Hematopoietic multipotent progenitor cell treated with erythropoietin and hydrocortisone succinate and interleukin-3 and kit ligand, for 17 days (in vitro differentiated cells): ENCODE measurements at places on chromosomes 13 and 19.

DNA sequence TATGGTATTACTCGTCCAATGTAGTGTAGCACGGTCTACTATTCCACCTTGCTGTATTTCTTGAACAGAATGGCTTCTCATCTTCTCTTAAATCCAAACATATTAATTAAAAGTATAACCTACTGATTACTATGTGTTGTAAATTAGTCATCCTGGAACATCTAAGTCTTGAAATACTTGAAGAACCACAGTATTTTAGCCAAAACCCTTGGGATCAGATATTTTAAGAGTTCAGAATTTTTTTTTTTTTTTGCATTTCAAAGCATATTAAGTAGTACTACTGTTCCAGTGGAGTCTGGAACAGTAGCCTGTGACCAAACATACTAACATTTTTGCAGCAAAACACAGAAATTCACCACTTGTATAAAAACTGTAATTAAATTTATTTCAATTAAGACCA, 30.1 kb downstream of the ZC3H13 start:
- DNase-seq, result no peak

DNA sequence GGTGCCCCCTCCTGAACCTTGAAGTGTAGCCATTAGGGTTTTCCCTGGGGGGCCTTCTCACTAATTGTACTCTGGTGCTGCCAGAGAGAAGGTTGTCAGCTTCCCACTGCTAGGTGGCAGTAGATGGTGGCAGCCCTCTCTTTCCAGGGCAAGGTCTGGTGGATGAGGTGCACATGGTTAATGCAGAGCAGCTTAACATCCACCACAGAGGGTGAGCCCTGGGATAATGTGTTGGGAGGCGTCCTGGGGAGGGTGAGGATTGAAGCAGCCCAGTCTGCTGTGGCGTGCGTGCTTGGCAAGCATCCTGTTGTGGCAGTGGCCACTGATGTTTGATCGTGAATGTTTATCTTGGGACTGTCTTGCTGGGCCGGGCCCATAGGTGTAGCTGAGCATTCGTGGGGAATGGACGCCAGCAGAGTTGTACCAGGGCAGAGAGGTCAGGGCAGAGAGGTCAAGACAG, 5.8 kb downstream of the EGLN2 start:
- peak; percentile 13 for DNase-seq

GRCh38 chr13:46812301-46812797, 15.4 kb upstream of the ESD start:
- no peak for DNase-seq

- DNase-seq, result no peak
These were observed 104.1 kb downstream of the NDFIP2 start for GRCh38 chr13:79585033-79585432.

DNA sequence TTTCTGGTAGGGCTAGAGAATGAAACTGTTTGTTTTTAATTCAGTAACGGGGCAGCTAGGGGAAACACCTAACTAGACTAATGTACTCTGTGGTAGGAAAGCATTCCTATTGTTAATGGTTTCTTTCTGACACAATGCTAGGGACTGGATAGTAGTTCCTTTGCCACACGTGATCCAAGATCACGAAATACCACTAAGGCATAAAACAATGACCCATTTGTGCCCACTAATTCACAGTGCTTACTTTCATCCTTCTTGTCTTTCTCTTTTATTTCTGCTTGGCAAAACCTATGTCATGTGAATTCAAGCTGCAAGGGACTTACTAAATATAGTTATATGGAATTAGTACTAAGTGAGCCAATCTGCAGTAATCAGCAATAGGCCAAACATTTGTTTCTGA, 834.1 kb upstream of the SLITRK6 start:
- no peak for DNase-seq

- no peak for DNase-seq
These were observed 69.5 kb downstream of the TNFRSF19 start for GRCh38 chr13:23639674-23640073.

GRCh38 chr13:62510906-62511655, 1095.4 kb upstream of the PCDH20 start:
- DNase-seq, result no peak

DNA sequence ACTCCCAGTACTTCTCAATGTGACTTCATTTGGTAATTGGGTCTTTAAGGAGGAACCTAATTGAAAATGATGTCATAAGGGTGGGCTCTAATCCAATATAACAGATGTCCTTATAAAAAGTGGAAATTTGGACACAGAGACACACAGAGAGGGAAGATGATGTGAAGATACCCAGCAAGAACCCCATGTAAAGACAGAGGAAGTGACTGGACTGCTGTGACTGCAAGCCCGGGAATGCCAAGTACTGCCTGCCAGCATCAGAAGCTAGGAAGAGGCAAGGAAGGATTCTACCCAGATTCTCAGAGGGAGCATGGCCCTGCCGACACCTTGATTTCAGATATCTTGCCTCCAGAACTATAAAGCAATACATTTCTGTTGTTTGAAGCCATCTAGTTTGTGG, 239.3 kb downstream of the KCTD12 start:
- DNase-seq, result no peak

GRCh38 chr19:15563325-15563794, 51.7 kb upstream of the CYP4F8 start:
- peak; percentile 46 for DNase-seq

GRCh38 chr13:59631271-59631670, 532.5 kb downstream of the DIAPH3 start:
- no peak for DNase-seq

DNA sequence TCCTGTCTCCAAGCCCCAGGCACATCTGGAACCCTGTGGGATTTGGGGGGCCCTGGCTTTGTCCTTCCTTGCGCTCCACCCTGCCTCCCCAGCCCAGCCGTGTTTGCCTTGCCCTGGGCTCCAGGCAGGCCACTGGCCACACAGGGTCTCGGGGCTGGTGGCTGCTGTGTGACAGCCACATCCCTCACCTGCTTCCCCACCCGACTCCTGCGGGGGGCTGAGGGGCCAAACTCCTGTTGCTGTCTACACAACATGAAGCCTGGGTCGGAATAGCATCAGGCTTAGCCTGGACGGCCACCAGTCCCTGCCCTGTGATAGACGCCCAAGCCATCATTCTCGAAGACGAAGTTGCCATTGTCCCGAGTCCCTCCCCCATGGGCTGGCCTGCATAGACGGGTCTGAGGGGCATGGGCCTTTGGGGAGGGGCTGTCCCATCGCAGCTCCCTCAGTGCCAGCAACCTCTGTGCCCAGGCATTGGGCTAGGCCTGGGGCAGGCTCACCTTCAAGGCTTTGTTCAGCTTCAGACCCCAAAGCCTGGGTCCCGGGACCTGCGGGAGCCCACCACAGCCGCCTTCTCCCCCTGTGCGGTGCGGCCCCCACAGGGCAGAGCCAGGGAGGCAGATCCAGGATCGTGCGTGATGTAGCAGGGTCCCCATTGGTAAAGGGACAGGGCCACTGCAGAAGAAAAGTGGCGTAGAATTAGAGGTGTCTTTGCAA, 15.5 kb upstream of the TEKTIP1 start:
- DNase-seq, result no peak

DNA sequence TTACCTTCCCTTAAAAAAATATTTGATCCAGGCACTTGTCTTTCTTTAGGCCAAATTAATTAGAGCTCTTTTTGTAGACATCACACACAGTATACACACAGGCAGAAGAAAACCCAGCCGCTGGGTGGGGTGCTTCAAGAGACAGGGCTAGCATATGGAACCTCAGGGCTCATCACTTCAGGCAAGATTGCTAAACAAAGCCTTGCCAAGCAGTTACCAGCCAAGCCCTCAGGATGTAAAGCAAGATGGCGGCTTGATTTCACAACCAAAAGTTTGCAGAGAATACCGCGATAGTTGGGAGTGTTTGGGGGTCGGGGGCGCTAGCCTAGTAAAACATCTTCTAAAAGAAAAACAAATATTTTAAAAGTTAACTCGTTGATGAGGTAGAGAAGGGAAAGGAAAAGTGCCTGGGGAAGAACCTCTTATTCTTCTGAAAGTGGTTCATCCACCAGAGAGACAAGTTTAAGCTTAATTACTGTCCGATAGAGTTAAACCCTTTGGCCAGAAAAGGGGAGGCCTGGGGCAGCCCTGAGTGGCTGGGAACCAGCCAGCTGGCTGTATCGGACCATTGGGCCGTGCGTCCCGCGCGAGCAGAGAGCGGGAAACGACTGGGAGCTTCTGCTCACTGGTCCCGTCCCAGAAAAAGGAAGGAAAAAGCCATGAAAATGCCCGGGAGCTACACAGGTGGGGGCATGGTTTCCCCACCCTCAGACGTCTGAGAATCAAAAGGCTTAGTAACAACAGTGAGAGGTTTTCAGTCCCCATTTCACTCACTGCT, 254.9 kb upstream of the PCDH20 start:
- no peak for DNase-seq

GRCh38 chr19:6720369-6721137, at the start of gene C3:
Gene C3 (minus strand): TSS chr19:6720650. CDS start chr19:6720589, 61 bp downstream.
- DNase-seq, result no peak

DNA sequence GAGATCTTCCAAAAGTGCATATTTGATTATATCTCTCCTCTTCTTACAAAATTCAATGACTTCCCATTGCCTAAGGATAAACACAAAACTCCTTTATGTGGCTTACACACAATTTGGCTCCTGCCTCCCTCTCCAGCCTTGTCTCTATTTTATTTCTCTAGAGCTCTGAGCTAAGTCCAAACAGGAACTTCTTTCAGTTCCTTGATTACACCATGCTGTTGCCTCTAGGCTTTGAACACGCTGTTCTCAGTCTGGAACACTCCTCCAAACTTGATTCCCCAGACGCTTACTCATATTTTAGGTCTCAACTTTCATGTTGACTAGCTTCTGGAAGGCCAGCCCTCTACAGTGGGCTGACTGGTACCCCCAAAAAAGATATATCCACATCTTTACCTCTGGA, 258.5 kb downstream of the COG6 start:
- DNase-seq, result no peak

- DNase-seq, result no peak
These were observed 11.6 kb downstream of the OXGR1 start for GRCh38 chr13:96982672-96983071.

DNA sequence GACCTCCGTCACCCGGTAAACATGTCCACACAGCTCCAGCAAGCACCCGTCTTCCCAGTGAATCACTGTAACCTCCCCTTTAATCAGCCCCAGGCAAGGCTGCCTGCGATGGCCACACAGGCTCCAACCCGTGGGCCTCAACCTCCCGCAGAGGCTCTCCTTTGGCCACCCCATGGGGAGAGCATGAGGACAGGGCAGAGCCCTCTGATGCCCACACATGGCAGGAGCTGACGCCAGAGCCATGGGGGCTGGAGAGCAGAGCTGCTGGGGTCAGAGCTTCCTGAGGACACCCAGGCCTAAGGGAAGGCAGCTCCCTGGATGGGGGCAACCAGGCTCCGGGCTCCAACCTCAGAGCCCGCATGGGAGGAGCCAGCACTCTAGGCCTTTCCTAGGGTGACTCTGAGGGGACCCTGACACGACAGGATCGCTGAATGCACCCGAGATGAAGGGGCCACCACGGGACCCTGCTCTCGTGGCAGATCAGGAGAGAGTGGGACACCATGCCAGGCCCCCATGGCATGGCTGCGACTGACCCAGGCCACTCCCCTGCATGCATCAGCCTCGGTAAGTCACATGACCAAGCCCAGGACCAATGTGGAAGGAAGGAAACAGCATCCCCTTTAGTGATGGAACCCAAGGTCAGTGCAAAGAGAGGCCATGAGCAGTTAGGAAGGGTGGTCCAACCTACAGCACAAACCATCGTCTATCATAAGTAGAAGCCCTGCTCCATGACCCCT, 9.0 kb upstream of the CEACAM5 start:
- DNase-seq, result no peak

DNA sequence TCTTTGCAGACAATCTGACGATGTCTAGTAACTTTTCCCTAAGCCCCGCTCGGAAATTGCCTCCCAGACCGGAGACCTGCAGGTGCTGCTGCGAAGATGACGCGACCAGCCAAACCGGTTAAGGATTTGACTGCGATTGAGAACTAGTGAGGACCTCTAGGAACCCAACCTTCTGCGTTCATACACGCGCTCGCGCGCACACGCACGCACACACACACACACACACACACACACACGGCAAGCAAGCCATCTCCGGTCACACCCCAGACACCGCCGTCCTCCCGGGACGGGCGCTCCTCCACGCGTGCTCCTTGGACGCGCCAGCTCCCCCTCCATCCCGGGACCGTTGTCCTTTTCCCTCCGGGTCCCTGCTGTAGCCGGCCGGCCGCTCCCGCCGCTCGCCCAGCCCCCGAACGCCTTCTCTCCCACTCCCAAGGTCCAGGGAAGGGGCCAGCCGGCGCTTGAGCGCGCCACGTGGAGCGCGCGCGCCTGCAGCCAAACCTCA, 1.2 kb downstream of the TBC1D4 start:
- no peak for DNase-seq

- DNase-seq, result no peak
These were observed 1.5 kb downstream of the CERS1 start for GRCh38 chr19:18894254-18895037.

- no peak for DNase-seq
These were observed 79.6 kb downstream of the TEX26 start for GRCh38 chr13:31011901-31012654.

DNA sequence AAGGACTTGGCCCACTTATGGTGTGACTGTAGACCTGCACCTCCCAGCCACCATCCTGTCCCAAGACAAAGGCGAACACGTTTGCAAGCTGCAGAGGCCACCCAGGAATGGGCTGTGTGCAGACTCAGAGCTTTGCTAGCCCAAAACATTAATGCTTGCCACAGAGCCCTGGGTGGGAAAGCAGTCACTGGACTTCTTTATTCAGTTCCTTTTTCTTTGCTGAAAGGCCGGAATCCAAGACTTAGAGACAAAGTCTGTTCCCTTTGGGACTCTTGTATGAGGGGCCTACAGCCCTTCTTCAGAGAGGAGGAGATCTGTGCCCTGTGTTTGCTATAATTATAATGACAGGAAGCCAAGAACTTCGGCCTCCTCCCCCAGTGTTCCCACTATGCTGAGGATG, 167.8 kb downstream of the DLEU7 start:
- no peak for DNase-seq

GRCh38 chr13:41905600-41906254, 55.2 kb downstream of the VWA8 start:
- peak; percentile 78 for DNase-seq

DNA sequence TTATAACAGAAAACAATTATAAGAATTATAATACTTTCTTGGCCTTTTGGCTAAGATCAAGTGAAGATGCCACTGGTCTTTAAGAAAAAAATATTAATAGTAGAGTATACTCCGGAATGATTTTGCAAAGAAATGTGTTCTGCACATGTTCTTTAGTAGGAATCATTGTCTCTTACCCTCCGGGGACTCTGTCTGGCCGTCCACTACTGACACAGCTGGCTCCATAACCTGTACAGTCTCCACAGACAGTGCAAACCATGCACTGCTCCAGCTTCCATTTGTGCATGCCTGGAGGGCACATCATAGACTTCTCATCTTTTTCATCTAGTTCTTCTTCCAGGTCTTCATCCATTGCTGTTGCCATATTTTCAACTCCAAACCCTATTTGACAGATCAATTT, 75.9 kb downstream of the MYCBP2 start:
- no peak for DNase-seq

DNA sequence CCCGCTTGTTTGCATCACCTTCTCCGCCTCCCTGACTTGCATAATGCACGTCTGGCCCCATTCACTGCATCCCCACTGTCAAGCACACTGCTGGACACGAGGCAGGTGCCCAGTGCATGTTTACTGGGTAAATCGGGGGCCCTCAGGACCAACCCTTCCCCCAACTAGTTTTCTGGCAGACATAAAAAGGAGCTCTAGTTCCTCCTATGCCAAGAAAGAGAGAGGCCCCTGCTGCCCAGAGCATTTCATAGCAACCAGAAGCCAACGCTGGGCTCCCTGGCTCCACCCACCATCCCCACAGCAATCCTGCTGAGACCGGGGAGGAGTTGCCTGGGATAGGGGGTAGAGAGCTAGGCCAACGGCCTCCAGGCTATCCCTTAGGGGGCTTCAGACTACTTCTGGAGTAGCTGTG, 23.2 kb downstream of the ANKRD27 start:
- no peak for DNase-seq

GRCh38 chr13:47277774-47278173, 380.9 kb upstream of the HTR2A start:
- no peak for DNase-seq
